Naive B cell (primary cell): ENCODE measurements at places on chromosomes 4 and X. TPM values are rescaled to one million over a fixed set of nuclear protein-coding genes. Genes with fewer than 3 reads are reported as not detected.

NKAP gene
- 5.2 TPM for polyA plus RNA-seq

TSPAN7 gene
- polyA plus RNA-seq: 0.58 TPM

ASMT gene
- not detected for polyA plus RNA-seq

STAP1 gene
- 231 TPM for polyA plus RNA-seq

BMP3 gene
- 1.1 TPM for polyA plus RNA-seq

PHOX2B gene
- not detected for polyA plus RNA-seq

TRO gene
- polyA plus RNA-seq: 1.4 TPM

DGKQ gene
- polyA plus RNA-seq: 5.7 TPM
